ENCODE measurements at places on chromosomes 2 and 18.

- DNase-seq, result no peak
These were observed 68.6 kb downstream of the EXOC6B start for GRCh38 chr2:72757177-72757775.

- DNase-seq, result no peak
These were observed 36.5 kb downstream of the EFR3B start for GRCh38 chr2:25078170-25079049.

GRCh38 chr2:100234141-100234540, 88.2 kb downstream of the LONRF2 start:
- no peak for DNase-seq

DNA sequence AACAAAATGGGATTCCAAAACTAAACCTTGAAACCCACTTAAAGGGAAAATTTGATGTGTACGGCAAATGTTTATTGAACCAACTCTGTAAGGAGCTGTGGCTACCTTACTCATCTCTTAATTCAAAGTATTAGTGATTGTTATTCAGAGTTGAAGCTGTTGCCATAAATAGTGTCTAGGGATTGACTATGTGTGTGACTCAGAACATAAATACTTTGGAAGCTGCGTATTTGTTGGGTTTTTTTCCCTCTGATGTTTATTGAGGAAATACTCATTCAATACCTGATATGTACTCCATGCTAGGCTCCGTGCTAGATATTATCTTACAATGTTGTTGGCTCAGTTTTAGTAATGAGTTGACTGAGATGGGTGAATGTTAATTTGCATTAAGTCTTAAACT, 90.4 kb downstream of the PTRHD1 start:
- no peak for DNase-seq

GRCh38 chr2:19408592-19408991, 50.2 kb upstream of the OSR1 start:
- DNase-seq, result no peak

- DNase-seq, result no peak
These were observed 83.1 kb upstream of the LRRTM4 start for GRCh38 chr2:77604953-77605929.

DNA sequence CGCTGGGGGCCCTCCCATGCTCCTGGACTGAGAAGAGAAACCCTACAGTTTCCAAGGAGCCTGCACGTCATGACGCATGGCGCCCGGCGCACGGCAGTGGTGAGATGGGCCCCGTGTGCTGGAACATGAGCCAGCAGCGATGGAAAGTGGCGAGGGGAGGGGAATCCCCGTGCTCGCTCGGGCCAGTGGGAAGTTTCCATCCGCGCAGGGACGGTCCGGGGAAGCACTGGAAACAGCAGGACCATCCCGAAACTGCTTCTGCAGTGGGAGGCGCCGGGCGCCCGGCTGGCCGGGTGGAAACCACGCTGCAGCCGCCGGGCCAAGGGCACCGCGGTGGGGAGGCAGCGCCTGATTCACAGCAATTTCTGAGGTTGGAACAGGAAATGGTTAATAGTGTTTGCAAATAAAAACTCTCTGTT, 4.9 kb upstream of the PDCD1 start:
- DNase-seq, result peak; percentile 49

DNA sequence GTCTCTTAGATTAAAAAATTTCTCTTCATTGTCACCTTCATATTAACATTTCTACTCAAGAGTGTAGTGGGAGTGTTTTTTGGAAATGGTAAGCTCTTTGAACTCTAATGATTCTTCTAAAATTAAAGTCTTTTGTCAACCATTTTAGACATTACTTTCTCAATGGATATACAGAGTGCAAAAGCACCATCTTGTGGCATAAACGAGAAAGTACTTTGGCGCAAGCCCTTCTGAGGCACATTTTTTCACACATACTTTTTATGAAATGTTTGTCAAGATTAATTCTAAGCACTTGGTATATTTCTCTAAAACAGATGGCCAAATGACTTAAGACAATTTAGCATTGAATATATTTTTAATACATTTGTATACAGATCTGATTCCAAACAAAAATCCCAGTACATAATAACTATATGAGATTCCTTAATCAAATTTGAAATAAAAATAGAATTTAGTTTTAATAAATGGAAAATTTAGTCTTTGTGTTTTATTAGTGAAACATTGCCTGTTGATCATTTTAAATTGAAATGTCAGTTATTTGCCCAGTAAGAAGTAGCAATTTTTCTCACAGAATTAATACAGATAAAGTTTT, 63.3 kb upstream of the GALNT5 start:
- peak; percentile 65 for DNase-seq

- no peak for DNase-seq
These were observed 34.2 kb upstream of the NCOA1 start for GRCh38 chr2:24456599-24457556.

GRCh38 chr18:49699303-49699702, 114.0 kb downstream of the ACAA2 start:
- DNase-seq, result no peak

DNA sequence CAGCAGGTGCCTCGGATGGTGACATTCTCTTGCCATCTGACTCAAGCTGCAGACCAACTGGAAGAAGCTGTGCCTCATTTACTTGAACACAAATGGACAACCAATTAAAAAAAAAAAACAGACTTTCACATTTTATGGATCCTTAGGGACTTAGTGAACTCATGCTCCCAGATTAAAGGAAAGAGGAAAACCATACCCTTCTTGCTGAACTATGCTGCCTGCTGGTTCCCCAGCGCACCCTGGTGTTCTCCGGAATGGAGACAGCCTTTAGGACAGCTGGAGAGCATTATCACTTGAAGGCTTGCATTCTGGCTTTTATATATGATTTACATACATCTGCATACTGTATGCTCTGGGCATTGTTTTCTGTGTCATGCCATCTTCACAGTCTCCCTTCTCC, 370.7 kb downstream of the SLC4A3 start:
- no peak for DNase-seq

DNA sequence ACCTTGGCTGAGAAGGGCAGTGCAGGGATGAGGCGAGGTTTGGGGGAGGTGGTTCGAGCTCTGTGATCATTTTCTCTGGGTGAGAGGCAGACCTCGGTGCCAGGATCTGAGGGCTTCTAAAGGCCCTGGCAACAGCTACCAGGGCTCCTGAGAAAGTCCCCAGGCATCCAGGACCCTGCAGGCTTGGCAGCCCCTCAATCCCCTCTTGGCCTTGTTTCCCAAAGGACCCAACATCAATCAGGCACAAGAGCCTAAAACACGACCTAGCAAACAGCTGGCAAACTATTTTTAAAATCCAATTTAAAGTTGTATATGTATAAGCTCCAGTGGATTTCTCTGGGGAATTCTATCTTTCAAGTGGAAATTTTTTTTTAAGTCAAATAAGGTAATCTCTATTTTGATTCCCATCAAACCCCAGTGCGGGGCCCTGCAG, 15.0 kb upstream of the MAT2A start:
- DNase-seq, result no peak

DNA sequence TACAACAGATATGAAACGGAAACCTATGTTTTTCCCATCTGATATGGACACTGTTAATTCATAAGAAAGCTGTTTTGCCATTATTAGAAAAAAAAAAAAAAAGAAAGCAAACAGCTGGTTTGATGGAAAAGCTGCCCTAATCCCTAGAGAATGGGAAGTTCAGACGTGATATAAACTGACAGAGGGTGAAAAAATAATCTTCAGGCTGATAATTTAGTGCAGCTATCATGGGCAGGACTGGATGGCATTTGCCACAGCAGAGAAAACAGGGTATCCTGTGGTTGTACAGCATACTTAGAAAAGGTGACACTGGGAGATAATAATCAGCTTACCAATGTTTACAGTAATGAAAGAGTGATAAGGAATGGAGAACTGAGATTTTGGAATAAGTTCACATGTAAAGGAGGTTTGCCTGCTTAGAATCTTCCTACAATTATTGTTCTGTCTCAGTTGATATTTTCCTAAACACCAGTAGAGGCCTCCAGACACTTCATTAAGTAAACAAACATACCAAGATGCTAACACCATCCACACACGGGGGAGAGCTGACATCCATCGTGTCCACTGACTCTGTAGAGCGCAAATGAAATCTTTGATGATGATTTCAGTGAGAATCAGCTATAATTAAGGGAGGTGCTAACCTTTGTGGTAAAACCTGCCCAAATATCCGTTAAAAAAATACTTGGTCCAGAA, 211.6 kb upstream of the MMADHC start:
- no peak for DNase-seq

DNA sequence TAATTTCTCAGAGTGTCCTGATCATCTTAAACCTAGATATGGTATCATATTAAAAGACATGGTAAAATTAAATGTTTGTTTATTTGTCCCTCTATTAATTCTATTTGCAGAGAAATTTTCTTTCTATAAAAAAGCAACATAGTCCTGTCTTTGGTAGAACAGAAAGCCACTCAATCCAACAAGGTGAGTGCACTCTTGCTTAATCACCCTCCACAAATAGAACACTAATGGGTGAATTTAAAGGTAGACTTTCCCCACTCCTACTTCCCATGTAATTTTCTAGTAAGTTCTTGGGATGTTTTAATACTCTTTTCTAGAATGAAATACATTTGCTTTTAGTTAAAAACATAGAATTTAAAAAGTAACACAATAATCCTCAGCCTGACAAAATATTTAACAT, 97.7 kb downstream of the PIGN start:
- DNase-seq, result no peak

GRCh38 chr2:35228584-35228983, 1127.0 kb upstream of the CRIM1 start:
- DNase-seq, result no peak

- DNase-seq, result no peak
These were observed 692.3 kb downstream of the LRP1B start for GRCh38 chr2:141438536-141438935.

DNA sequence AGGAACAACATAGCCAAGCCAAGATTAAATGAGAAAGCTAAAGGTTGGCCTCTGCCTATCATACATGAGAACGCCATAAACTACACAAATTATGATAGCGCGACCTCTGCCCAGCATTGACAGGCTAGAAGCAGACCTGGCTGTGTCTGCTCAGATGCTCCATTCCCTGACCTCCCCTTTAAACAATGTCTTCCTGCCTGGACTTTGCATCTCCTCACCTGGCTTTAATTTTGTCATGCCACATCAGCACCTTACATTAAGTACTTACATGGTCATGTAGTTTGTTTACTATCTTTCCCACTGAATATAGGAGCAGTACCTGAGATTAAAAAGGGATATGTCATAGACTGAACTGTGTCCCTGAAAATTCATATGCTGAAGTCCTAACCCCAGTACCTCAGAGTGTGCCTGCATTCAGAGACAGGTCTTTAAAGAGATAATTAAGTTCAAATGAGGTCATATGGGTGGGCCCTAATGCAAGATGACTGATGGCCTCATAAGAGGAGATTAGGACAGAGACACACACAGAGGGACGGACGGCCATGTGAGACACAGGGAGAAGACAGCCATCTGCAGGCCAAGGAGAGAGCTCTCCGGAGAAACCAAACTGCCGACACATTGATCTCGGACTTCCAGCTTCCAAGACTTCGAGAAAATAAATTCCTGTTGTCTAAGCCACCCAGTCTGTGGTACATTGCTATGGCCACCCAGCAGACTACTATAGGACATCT, 103.7 kb downstream of the BIN1 start:
- no peak for DNase-seq

- DNase-seq, result no peak
These were observed 409.9 kb upstream of the NRXN1 start for GRCh38 chr2:51441786-51442185.

DNA sequence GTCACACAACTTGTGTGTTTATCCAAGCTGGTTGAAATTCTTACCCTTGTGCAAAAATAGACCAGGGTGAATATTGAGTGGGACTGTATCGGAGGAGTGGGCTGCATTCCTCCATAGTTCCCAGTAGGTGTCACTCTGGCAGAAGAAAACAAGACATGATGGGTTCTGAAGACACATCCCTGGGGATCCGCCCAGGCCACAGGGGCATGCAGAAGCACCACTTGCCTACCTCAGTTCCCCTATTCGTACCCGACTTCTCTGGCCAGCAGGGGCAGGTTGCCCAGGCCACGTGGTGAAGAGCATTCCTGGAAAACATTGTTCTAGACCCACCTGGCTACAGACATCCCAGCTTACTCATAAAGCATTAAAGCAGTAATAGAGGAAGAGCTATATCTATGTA, 168.2 kb downstream of the FAM210A start:
- DNase-seq, result peak; percentile 59

DNA sequence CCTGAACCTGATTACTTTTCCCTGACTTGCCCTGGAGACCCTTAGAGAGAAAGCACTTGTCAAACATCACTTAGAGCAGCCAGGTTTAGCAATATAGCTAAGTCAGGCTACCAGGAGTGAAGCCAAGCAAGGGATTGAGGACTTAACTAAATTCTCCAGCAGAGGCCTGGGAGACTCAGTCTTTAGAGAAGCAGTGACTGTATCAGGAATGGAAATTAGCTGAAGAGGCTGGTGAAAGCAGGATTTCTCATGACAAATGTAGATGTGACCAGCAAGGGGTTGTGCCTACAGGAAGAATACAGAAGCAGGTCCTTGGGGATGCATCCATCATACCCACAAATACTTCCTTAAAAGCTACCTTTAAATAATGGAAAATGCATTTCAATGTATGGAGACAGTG, 368.9 kb upstream of the MEIS1 start:
- DNase-seq, result no peak

DNA sequence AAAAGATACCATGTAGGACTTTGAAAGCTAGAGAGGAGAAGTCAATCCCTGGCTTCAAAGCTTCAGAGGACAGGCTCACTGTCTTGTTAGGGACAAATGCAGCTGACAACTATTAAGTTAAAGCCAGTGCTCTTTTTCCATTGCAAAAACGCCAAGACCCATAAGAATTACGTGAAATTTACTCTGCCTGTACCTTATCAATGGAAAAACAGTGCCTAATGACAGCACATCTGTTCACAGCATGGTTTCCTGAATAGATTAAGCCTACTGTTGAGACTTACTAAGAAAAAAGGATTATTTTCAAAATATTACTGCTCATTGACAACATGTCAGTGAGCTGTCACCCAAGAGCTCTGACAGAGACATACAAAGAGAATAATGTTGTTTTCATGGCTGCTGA, 52.9 kb downstream of the ANKRD12 start:
- DNase-seq, result no peak

DNA sequence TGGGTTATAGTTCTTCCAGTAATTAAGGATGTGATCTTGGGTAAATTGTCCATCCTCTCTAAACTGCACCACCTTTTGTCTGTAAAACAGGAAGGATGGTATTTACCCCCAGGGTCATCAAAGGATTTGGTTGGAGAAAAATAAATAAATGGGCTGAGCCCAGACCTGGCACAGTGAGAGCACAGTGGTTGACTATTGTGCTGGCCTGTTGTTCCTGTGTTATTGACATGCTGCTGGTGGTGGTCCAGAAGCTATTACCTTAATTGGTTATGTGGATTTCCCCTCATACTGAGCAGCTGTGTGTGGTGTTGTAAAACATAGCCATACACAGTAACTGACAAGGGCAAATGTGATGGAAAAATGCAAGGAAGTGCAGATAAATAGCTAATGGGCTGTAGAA, 746 bp upstream of the IL37 start:
- DNase-seq, result no peak

DNA sequence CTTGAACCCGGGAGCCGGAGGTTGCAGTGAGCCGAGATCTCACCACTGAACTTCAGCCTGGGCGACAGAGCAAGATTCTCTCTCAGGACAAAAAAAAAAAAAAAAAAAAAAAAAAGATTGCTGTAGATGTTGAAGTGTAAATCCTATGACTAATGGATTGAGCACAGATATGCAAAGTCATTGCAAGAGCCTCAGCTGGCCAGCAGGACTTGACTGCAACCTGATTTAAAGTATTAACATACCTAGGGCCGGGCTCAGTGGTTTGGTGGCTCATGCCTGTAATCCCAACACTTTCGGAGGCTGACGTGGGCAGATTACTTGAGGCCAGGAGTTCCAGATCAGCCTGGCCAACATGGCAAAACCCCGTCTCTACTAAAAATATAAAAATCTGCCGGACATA, 103.4 kb upstream of the MSH2 start:
- no peak for DNase-seq
